ENCODE measurements at places on chromosomes 3 and 15. TPM values are rescaled to one million over a fixed set of nuclear protein-coding genes. Genes with fewer than 3 reads are reported as not detected.

HIGD2B gene
- total RNA-seq, result not detected

DNASE1L3 gene
- not detected for total RNA-seq

CMC1 gene
- total RNA-seq, result 25.1 TPM

SH2D7 gene
- not detected for total RNA-seq

ENTPD3 gene
- 0.54 TPM for total RNA-seq

ASB14 gene
- not detected for total RNA-seq

PBRM1 gene
- 65.0 TPM for total RNA-seq

EIF2A gene
- 113 TPM for total RNA-seq

KBTBD12 gene
- not detected for total RNA-seq

CNTN3 gene
- 2.6 TPM for total RNA-seq

PLSCR2 gene
- total RNA-seq, result not detected

SLC9A9 gene
- 1.4 TPM for total RNA-seq

SPATA12 gene
- total RNA-seq, result not detected

ALPK3 gene
- 0.67 TPM for total RNA-seq

MCTP2 gene
- 0.19 TPM for total RNA-seq

TFDP2 gene
- total RNA-seq, result 50.3 TPM

GNAT1 gene
- total RNA-seq, result not detected

TIMP4 gene
- 13.3 TPM for total RNA-seq

MAP6D1 gene
- 5.0 TPM for total RNA-seq

MESP2 gene
- 0.26 TPM for total RNA-seq

KNG1 gene
- not detected for total RNA-seq

KLF15 gene
- total RNA-seq, result 32.6 TPM

GOLGA8S gene
- total RNA-seq, result not detected

LDHAL6B gene
- not detected for total RNA-seq

LMAN1L gene
- total RNA-seq, result 0.80 TPM

CX3CR1 gene
- not detected for total RNA-seq

SGO1 gene
- total RNA-seq, result 31.7 TPM

CASR gene
- not detected for total RNA-seq

SERPINI2 gene
- not detected for total RNA-seq

TLR9 gene
- not detected for total RNA-seq

FBLN2 gene
- total RNA-seq, result 1.3 TPM

SLC24A5 gene
- total RNA-seq, result not detected

CHRNA5 gene
- total RNA-seq, result 18.9 TPM

ADCY5 gene
- total RNA-seq, result 0.21 TPM

ARPIN gene
- total RNA-seq, result 5.9 TPM
